ENCODE measurements at places on chromosomes 6 and 20.

GRCh38 chr6:39839445-39839844 is 47.3 kb downstream of the DAAM2 start:
- DNase-seq, result no peak

GRCh38 chr6:56766806-56767178 is 124.1 kb upstream of the DST start:
- DNase-seq, result peak; percentile 71

DNA sequence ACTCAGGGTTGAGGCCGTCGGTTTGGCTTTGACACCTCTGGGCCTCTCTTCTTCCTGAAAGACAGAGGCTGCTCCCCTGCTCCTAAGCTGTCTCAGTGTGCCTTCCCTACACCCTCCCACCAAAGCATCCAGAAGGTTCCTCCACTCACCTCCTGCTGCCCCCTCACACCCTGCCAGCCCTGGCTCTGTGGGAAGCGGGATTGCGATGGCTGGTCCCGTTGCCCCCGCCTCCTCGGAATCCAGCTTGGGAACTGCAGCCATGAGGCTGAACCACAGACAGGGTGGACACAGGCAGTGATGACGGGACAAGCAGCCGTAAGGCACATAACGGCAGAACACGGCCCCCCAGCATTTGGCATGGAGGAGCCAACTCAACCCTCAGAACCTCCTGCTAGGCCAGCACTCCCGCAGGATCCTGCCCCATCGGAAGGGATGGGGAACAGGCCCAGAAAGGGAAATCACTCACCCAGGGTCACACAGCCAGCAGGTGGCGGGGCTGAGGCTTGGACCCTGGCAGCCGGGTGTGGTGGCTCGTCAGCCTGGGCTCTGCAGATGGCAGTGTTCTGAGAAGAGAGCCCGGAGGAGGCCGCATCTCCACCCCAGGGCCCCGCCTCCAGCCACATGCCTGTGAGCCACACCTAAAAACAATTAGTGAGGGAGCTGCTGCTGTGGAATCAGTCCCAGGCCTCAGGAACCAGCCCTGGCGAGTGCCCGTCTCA is 139.6 kb downstream of the PHACTR3 start:
- peak; percentile 16 for DNase-seq

- no peak for DNase-seq
These were observed 87.4 kb downstream of the CD24 start for GRCh38 chr6:106886922-106887797.

DNA sequence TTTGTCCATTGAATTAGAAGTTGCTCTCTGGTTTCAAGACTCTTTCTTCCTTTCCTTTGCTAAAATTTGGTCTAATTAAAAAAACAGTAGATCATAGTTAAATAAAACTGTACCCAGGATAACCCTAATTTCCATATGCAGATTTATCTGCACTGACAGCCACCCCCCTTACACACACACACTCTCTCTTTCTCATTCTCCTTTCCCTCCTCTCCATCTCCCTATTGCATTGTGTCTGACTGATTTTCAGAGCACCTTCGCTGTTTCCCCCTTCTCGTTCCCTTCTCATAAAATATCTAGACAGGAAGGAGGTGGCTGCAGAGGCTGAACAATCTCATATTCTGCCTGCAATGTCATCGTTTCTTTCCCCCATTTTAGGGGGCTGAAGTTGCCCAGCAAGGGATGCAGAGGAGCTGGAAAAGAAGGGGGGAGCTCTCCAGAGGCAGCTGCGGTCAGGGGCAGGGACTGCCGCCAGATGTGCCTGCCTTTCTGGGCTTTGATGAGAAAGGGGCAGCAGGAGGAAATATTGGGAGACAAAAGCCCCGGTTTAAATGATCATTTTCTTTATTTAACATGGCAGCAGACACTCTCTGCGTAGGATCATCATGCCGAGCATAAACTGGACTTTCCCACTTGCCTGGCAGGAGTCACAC is 22.5 kb upstream of the MMS22L start:
- no peak for DNase-seq

DNA sequence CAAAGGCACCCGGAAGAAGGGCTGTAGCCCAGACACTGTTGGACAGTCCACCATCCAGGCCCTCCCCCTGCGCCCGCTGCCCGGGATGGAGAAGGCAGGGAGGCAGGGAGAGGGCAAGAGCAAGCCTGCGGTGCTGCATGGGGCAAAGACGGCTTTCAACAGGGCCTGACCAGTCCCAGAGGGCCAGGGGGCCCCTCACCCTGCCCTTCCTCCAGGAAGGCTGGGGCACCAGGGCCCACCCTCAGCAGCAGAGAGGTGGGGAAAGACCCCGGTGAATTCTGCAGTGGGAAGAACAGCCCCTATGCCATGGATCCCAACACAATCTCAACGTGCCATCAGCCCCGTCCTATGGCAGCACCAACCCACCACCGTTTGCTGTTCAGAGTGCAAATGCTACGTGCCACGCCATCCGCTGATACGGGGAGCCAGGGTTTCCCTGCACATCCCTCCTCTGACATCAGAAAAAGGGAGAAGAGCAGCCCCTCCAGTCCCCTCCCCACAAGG is 41.1 kb downstream of the RRBP1 start:
- no peak for DNase-seq

- DNase-seq, result no peak
These were observed 98.0 kb upstream of the FOXA2 start for GRCh38 chr20:22682381-22682780.

- no peak for DNase-seq
These were observed 132.4 kb upstream of the STXBP5 start for GRCh38 chr6:147071776-147072175.

- no peak for DNase-seq
These were observed 241.0 kb upstream of the EYS start for GRCh38 chr6:65948062-65948461.

DNA sequence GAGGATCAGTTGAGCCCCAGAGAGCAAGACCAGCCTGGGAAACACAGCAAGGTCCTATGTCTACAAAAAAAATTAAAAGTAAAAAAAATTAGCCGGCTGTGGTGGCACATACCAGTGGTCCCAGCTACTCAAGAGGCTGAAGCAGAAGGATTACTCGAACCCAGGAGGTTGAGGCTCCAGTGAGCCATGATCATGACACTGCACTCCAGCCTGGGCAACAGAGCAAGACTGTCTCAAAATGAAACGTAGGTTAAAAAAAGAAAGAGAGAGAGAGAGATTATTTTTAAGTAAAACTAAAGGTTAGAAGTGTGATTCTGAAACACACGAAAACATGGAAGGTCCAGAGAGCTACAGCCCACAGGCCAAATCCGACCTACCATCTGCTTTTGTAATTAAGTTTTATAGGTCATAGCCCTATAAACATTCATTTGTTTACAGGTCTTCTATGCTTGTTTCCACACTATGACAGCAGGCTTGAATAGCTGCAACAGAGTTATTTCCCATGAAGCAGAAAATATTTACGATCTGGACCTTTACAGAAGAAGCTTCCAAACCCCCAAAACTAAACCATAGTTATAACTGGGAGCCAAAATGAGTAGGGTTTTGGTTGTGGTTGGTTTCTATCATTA is 279.7 kb downstream of the GMDS start:
- no peak for DNase-seq

GRCh38 chr6:69953491-69953890 is 87.1 kb downstream of the COL19A1 start:
- no peak for DNase-seq

DNA sequence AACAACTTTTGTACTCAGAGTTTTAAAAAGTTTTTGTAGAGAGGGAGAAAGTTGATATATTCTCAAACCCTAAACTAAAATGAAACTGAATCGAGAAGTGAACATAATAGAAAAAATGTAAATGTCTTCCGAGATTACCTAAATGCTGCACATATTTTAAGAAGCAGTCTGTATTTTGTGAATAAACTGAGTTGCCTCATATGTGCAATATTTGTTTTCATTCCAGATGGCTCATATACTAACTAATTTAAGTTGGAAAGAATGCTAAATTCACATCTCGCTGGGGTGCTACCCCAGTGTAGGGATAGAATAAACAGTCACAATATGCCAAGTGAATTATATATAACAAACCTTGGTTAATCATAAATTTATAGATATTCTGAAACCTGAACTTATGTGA is 285.9 kb upstream of the THEMIS start:
- peak; percentile 65 for DNase-seq

DNA sequence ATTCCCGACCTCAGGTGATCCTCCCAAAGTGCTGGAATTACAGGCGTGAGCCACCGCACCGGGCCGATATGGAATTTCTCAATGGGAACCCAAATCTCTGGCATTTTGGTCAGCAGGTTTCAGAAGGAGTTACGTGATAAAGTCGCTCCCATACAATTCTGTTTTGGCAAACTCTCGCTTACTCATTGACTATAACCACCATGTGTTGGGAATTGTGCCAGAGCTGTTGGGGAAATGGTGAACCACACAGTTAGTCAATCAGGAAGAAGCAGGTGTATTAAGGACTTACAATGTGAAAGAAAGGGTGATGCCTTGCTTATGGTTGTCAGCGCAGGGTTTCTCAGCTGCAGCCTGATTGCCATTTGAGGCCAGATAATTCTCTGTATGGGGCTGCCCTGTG is 410.5 kb downstream of the QKI start:
- peak; percentile 30 for DNase-seq

DNA sequence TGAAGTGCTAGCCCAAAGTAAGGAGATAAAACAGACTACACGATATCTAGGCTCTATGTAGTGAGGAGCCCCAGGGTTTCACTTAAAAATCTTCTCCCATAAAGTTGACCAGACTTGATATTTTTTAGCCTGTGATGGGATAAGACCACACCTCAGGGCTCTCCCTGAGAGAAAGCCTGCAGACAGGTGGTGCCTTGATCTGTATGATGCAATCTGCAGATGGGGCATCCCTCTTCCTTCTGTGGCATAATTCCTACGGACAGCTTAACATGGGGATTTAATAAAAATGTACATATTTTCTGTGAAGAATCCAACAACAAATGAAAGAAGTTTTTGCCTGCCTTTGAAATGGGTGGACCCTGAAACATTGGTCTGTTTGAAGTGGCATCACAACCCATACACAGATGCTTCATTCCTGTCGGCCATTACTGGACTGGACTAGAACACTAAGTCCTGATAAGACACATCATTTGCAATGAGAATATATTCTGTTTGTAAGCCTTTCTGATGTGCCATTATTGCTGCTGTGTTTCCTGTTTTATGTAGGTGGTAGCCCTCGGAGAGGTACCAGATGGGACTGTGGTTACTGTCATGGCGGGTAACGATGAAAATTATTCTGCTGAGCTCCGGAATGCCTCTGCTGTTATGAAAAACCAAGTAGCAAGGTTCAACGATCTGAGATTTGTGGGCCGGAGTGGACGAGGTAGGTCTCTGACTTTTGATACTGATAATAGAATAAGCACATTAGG is 53.8 kb upstream of the SUPT3H start:
- DNase-seq, result no peak

GRCh38 chr20:33393609-33394008 is 7.7 kb downstream of the CDK5RAP1 start:
- DNase-seq, result no peak

DNA sequence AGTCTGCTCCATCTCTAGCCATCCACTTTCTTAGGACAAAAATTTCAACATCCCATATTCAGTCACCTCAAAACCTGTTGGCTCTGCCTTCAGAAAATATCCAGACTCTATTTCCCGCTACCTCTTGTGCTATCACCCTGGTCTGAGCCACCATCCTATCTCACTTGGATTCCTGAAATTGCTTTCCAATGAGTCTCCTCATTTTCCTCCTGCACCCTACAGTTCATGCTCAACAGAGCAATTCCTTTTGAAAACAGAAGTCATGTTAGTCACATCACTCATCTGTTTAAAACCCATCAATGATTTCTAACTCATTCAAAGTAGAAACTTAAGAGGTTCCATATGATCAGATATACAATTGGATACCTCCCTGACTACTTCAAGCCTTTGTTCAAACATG is 229.9 kb downstream of the ADGRG6 start:
- DNase-seq, result peak; percentile 29

DNA sequence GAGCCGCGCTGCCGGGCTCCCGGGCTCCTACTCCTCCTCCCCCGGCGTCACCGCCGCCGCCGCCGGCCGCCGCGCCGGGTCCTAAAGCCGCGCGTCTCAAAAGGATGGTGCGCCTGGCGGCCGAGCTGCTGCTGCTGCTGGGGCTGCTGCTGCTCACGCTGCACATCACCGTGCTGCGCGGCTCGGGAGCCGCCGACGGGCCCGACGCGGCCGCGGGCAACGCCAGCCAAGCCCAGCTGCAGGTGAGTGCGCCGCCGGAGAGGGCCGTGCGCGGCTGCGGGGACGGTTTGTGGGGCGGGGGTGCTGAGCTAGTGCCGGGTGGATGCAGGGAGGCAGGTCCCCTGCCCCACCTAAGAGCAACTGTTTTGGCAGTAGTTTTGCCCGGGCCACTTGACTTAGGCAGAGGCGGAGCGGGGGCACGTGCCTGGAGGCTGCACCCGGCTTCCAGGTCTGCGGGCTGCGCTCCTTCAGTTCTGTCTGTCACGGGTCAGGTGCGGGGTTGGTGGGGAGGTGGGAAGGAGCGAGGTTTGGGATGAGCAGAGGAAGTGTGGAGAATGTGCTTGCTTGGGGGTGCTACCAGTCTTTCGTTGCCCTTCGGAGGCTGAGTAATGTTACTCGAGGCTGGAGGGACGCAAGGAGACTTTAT is 722 bp downstream of the ISM1 start:
- DNase-seq, result peak; percentile 71

DNA sequence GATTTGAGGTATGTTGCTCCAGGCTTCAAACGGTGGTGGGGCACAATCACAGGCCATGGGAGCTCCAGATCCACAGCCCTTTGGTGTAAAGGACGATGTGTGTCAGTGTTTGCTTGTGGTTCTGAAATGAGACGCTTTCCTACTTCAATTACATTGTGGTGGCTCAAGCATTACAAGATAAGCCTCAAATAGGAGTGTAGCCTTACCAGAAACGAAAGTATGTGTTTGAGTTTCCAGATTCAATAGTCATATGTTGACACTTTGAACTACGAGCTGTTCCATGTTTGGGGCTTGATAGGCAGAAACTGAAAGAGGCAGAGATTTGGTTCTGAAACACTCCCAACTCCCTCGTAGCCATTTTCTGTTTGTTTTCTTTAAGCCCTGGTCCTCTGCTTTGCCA is 187.1 kb downstream of the MYLK4 start:
- no peak for DNase-seq

- no peak for DNase-seq
These were observed 80.8 kb upstream of the SLC22A16 start for GRCh38 chr6:110557199-110557598.

- DNase-seq, result peak; percentile 54
These were observed 542.6 kb downstream of the DHX35 start for GRCh38 chr20:39504710-39505094.

DNA sequence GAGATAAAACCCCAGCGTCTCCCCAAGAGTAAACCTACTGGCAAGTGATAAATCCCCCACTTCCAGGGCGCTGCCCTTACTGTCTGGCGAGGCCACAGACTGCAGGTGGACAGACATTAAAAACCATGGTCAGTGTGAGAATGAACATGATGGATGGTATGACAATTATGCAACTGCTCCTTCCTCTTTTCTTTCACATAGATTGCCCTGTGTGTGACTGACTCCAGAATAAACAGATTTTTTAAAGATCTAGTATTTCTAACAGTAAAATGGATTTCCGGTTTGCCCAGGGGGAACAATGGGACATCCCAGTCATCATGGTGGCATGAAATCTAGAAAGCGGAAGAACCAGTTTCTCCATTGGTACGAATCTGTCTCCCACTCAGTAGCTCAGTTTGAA is 153.7 kb downstream of the FOXC1 start:
- no peak for DNase-seq

GRCh38 chr6:140784573-140784972 is 1348.2 kb upstream of the GJE1 start:
- DNase-seq, result peak; percentile 54

- no peak for DNase-seq
These were observed 126.1 kb downstream of the GMDS start for GRCh38 chr6:2119275-2119674.

GRCh38 chr6:12111363-12111670 is 99.2 kb downstream of the HIVEP1 start:
- DNase-seq, result no peak

GRCh38 chr6:43827898-43828297 is 57.9 kb downstream of the VEGFA start:
- DNase-seq, result no peak

Data from fibroblast of skin of back (primary cell).